ENCODE measurements at places on chromosomes 4 and X.

- no peak for DNase-seq
These were observed 330.3 kb upstream of the NOCT start for GRCh38 chr4:138685316-138685715.

- DNase-seq, result no peak
These were observed 35.3 kb downstream of the FAT1 start for GRCh38 chr4:186688150-186688943.

DNA sequence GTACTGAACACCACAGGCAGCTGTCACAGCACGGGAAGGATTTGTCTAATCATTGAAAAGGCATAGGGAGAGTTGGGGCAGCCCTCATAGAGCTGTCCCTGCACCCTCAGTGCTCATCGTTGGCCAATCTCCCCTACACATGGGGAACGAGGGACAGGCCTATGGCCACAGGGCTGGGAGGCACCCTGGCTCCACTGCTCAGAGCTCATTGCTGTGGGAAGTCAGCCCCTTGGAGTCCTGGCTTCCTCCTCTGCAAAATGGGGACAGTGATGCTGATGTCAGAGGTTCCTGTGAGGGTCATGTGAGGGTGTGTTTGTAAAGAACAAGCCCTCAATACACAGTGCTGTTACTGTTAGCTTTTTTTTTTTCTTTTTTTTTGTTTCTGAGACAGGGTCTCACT lies 19.3 kb upstream of the HTRA3 start:
- DNase-seq, result no peak

DNA sequence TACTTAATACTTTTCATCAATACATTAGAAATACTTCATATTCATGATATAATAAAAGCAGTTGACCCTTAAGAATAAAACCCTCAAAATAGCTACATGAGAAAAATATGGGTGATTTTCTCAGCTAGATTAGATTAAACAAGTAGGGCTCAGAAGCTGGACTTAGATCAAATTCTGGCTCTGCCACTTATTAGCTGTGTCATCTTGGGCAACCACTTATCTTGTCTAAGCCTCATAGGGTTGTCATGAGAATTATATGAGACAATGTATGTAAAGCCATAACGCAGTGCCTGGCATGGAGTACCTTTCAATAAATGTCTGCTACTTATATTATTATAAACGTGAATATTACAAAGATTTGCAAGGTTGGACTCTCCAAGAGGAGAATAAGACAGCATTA lies 84.3 kb upstream of the PGRMC2 start:
- no peak for DNase-seq

DNA sequence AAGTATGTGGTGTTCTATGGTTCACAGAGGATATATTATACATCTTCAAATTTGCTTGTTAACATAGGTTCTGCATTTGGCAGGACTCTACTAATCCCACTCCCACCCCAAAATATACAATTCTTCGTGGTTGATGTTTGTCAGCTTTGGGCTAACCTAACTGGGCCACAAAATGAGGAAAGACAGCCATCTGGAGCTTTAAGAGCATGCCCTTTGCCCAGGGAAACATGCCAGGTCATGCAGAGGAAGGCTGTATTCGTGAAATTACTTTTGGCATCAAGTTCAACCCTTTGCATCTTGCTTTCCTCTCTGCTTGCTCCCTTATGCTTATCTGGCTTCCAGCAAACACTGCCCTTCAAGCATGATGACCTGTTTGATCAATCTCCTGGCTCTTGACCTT lies 46.8 kb upstream of the F9 start:
- DNase-seq, result no peak

- DNase-seq, result no peak
These were observed 103.1 kb upstream of the TEX13D start for GRCh38 chrX:124229374-124229773.

DNA sequence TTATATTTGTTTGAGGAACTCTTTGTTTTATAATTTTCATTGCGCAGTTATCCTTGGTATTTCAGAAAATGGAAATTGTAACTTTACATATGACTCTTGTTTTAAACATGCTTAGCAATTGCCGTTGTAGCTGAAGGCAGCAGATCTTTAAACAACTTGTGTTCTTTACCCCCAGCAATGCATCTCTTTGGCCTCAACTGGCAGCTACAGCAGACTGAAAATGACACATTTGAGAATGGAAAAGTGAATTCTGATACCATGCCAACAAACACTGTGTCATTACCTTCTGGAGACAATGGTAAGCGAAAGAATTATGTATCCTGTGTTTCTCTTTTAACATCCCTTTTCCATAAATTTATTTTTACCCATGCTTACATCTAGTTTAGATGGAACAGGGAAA lies 263.6 kb downstream of the DCTD start:
- DNase-seq, result no peak

DNA sequence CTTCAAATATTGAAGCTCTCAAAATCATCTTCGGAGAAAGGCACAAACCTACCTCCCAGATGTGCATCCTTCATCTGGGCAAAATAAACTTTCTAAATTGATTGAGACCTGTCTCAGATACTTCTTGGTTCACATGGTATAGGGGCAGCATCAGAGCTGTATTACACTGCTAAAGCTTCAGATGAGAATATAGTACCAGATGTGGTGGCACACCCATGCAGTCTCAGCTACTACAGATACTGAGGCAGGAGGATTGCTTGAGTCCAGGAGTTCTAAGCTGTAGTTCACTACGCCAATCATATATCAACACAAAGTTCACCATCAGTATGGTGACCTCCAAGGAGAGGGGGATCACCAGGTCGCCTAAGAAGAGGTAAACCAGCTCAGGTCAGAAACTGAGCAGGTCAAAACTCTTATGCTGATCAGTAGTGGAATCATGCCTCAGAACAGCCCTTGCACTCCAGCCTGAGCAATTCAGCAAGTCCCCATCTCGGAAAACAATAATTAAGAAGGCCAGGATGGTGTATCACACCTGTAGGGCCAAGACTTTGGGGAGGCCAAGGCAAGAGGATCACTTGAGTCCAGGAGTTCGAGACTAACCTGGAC lies 22.0 kb downstream of the ELF2 start:
- no peak for DNase-seq

GRCh38 chr4:6901669-6902317 lies 7.8 kb upstream of the TBC1D14 start:
- no peak for DNase-seq

GRCh38 chr4:111806331-111806730 lies 338.9 kb upstream of the FAM241A start:
- DNase-seq, result no peak

DNA sequence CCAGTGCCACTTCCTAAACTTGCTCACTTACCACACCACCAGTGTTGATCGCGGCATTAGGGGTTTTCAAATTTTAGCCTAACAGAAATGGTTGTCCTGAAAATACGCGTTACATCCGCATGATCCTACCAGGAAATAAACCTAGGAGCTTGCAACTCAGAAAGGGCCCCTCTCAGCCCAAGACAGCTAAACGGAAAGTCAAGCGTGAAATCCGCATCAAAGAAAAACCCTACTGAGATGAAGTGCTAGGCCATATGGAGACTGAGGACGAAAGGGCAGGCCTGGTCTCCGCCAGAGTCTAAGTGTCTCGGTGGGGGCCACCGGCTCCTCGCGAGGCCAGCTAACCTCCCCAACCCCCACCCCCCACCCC lies 626 bp downstream of the YTHDC1 start:
- no peak for DNase-seq

GRCh38 chr4:147303174-147303872 lies 177.6 kb upstream of the EDNRA start:
- DNase-seq, result no peak

DNA sequence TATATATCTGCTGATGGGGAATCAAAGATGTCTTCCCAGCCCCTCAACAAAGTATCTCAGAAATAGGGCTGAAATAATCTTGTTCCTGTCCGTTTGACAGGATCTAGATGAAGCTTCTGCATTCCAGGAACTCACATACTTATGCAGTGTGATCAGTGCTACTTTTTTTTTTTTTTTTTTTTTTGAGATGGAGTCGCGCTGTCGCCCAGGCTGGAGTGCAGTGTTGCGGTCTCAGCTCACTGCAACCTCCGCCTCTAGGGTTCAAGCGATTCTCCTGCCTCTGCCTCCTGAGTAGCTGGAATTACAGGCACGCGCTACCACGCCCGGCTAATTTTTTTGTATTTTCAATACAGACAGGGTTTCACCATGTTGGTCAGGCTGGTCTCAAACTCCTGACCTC lies 36.4 kb downstream of the DHX15 start:
- DNase-seq, result no peak

DNA sequence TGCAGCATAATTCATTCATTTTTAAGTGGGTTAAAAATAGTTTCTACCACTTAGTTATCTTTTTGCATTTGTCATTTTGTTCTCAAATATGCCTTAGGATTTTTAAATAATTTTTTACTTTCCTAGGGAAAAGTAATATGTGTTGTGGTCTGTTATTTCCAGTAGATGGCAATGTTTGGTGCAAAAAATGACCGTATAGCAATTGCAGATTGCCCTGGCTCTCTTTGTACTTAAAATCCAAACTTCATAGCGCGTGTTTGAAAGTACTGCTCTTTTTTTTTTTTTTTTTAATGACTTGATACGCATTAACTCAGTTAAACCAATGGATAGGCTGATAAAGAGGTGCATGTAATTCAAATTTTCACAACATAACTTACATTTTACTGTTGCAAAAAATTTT lies 74.4 kb upstream of the RBMX start:
- DNase-seq, result no peak

- DNase-seq, result no peak
These were observed 775 bp downstream of the KCTD8 start for GRCh38 chr4:44447563-44448504.

GRCh38 chrX:130264573-130264972 lies 4.1 kb downstream of the ZNF280C start:
- DNase-seq, result no peak

GRCh38 chr4:158519226-158519625 lies 2.5 kb upstream of the RXFP1 start:
- DNase-seq, result no peak

DNA sequence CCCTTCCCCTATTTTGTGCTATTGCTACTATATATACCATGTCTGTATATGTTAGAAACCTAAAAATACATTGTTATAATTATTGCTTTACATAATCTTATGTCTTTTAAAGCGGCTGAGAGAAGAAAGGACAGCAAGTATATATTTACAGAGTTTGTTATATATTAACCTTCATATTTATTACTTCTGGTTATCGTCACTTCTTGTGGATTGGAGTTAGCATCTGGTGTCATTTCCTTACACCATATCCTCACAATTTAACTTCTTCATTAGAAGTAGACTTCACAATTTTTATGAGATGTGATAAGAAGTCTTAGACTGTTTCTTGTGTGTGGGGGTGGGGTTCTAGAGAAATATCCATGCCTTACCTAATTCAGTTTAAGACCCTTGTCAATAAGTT lies 123.1 kb downstream of the ATXN3L start:
- DNase-seq, result no peak

DNA sequence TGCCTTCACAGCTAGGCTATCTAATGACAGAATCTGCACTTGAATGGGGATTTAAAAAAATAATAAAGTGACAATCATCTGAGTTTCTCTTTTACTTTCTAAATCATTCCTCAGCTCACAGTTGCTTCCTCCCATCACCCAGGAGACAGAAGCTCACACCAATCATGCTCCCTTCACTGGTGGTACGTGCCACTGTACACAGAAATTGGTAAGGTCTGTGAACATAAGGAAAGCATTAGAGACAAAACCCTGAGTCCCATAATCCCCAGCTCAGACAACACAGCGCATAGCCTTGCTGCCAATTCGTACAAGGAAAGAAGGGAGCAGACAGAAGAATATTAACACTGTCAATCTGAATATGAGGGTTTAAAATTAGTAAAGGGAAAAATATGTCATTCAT lies 133.1 kb downstream of the IDS start:
- no peak for DNase-seq

- no peak for DNase-seq
These were observed 7.4 kb downstream of the ANTXR2 start for GRCh38 chr4:80065601-80066000.

- no peak for DNase-seq
These were observed 62.3 kb upstream of the SHOX start for GRCh38 chrX:568311-568710.

DNA sequence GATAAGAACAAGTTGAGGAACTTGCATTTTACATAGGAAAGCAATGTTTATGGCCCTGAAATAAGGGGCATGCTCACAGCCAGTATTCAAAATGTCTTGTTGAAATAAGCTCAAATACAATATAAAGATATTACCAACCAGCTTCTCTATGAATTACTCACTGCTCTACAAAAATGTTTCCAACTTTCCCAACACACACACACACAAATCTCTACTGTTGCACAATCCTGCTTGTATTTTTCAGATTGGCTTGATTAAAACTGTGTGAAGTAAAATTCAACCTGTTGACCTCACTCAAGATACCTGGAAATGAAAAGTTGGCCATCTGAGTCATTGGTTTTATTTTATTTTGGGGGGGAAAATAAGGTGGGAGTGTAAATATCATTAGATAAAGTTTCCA lies 128.6 kb downstream of the CHIC2 start:
- no peak for DNase-seq

DNA sequence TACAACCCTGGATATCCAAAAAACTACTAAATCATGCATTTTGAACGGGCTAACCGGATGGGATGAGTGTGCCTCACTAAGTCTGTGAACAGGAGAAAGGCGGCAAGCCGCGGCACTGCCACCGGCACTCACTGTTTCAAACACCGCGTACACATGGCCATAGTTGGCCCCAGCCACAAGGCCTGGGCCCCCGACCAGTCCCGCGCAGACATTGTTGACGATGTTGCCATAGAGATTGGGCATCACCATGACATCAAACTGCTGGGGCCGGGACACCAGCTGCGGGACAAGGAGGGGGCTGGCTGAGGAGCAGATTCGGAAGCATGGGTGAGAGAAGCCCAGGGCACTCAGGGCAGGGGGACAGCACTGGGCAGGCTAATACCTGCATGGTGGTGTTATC lies 5.8 kb downstream of the SRPK3 start:
- no peak for DNase-seq

DNA sequence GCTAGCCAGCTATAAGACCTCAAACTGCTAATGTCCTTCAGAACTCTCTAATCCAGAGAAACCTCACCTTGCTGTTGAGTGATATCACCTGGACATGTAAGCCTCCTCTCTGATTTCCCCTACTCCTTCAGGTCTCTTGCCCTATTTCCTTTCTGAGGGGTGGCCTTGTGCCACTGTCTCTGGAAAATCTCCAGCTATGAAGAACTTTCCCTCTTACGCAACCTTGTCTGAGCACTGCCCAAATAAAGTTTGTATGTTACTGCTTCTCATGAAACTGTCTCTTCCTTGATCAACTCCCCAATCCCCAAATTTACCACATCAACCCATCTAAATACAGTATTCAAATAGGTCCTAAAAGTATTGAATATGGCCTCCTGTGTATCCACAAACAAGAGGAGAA lies 53.5 kb upstream of the VEGFD start:
- no peak for DNase-seq

- no peak for DNase-seq
These were observed 393 bp downstream of the SH3KBP1 start for GRCh38 chrX:19886883-19887531.

DNA sequence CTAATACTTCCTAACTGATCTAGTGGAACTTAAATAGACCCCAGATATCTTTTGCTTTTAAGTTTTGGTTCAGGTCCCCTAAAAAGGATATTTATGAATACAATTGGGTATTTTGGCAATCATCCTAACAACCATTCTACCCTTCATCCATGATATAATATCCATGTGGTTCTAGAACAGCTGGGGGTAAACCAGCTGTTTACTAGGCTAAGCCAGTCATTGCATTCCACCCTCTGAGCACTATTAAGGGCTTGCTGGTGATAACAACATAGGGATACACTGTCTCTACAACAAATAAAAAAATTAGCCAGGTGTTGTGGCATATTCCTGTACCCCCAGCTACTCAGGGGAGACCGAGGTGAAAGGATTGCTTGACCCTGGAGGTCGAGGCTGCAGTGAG lies 54.8 kb upstream of the MAPK10 start:
- no peak for DNase-seq

Data from LNCaP clone FGC (cell line).